Activated naive CD4-positive, alpha-beta T cell treated with anti-CD3 and anti-CD28 coated beads, Interleukin-2, amount 50 U/mL, for 16 hours (primary cell): ENCODE measurements at places on chromosomes 1 and 21.

DNA sequence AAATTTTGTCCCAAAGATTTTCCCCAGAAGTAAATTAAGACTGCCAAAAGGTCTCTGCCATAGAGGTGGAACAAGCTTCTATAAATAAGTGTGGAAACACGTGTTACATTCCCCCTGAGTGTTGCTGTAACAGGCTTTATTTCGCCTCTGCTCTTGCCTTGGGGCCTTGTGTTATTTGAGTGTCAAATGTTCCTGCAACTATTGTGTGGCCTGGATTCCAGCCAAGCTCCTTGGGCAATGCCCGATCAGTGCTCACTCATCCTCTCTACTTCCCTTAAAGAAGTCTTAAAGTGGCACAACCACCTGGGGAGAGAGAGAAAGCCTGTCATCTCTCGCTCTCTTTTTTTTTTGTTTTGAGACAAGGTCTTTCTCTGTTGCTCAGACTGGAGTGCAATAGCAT lies 156.7 kb downstream of the NR5A2 start:
- DNase-seq, result no peak

GRCh38 chr1:83017701-83018100 lies 981.2 kb downstream of the TTLL7 start:
- no peak for DNase-seq

DNA sequence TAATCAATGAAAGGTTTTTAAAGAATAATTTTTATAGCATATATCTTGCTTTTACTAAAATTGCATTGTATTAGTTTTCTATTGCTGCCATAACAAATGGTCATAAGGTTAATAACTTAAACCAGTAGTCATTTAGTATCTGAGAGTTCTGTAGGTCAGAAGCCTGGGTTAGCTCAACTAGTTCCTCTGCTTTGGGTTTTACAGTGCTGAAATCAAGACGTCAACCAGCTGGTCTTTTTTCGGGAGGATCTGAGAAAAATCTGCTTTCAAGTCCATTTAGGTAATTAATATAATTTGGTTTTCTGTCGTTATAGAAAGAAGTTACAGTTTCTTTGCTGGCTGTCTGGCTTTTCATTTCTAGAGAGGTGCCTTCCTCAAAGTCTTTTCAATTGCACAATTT lies 577.7 kb downstream of the MRPL39 start:
- no peak for DNase-seq

GRCh38 chr1:168723000-168723399 lies 6.0 kb downstream of the DPT start:
- no peak for DNase-seq

- DNase-seq, result no peak
Measured at GRCh38 chr1:193068013-193068412, 8.6 kb downstream of the RO60 start.

- DNase-seq, result no peak
Measured at GRCh38 chr1:221562542-221563475, 179.1 kb downstream of the DUSP10 start.

GRCh38 chr1:50667272-50667671 lies 244.0 kb upstream of the DMRTA2 start:
- DNase-seq, result no peak

DNA sequence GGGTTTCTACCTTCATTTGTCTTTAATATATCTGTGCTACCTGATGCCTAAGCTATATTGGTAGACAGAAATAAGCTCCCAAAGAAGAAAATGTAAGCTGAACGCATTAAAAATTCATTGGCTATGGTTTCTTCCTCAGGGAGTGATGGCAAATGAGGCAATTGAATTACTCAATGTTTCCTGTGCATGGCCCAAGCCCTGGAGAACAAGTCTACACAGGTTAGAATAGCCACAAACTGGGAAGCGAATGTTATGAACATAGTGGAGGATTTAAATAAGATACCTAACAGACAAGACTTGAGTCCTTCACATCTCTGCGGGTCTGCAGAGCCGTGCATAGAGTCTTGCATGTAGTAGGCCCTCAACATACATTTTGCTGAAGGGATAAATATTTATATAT lies 350.3 kb downstream of the RWDD3 start:
- DNase-seq, result no peak

GRCh38 chr1:24868016-24868875 lies 61.8 kb downstream of the RUNX3 start:
- no peak for DNase-seq

GRCh38 chr1:39696448-39696847 lies 5.2 kb upstream of the HPCAL4 start:
- DNase-seq, result no peak

- no peak for DNase-seq
Measured at GRCh38 chr21:39913706-39914305, 46.6 kb downstream of the PCP4 start.

DNA sequence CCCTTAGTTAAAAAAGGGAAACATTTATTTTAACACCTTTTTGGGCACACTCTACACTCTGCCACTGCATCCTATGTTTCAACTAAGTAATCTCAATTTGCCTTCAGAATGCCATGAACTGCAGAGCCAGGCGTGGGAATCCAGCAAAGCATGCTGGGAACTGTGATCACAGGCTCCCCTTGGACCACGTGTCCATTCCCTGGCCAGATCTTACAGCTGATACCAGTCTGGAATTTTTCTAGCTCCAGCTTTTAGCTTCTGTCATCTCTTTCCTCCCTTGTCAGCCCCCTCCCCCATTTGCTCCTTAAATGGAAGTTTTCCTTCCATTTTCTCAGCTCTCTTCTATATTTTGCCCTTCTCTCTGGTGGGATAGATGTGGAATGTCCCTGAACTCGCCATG lies 29.4 kb downstream of the RCSD1 start:
- no peak for DNase-seq

GRCh38 chr1:86633921-86634320 lies 70.5 kb upstream of the SH3GLB1 start:
- DNase-seq, result no peak

DNA sequence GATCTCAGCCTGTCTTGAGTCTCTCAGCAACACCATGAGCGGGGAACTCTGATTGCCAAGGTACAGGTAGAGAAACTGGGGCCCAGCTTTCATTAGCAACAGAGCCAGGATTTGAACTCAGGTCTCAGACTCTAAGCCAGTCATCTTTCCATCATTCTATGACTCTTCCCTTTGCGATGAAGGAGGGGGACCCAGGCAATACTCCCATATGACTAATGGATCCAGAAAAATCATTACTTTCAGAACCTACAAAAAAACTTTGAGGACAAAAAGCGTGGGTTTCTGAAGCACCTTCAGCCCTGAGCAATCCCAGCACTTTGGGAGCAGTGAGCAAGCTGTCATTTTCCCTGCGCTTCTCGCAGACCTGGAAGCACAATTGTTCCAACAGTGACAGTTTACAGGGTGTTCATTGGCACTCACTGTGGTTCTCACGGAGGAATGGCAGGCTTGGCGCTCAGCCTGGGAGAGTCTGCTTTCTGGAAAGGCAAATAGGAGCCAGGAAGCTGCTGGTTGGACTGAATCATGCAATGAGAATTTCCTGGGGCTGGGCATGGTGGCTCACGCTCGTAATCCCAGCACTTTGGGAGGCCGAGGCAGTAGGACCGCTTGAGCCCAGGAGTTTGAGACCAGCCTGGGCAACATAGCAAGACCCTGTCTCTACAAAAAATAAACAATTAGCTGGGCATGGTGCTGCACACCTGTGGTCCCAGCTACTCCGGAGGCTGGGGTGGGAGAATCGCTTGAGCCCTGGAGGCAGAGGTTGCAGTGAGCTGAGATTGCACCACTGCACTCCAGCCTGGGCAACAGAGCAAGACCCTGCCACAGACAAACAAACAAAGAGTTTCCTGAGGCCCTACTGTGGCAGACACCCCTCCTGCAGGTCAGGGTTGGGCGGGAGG lies 40.1 kb downstream of the SLC2A7 start:
- DNase-seq, result no peak

DNA sequence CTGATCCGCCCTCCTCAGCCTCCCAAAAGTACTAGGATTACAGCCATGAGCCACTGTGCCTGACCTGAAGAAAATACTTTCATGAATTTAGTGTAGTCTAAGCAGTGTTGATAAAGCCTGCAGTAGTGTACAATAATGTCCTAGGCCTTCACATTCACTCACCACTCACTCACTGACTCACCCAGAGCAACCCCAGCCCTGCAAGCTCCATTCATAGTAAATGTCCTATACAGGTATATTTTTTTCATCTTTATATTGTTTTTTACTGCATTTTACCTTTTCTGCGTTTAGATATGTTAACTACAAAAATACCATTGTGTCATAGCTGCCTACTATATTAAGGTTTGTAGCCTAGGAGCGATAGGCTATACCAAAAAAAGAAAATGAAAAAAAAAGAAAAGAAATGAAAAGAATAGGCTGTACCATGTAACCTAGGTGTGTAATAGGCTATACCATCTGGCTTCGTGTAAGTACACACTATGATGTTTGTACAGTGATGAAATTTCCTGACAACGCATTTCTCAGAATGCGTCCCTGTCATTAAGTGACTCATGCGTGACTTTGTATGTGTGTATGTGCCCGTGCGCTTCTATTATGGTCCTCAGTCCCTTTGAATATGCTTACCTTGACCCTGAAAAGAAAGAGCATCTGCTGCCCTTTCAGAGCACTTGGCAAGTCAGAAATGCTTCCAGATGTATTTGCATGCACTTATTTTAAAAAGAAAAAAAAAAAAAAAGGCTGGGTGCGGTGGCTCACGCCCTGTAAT lies 9.2 kb upstream of the SLAMF8 start:
- no peak for DNase-seq

DNA sequence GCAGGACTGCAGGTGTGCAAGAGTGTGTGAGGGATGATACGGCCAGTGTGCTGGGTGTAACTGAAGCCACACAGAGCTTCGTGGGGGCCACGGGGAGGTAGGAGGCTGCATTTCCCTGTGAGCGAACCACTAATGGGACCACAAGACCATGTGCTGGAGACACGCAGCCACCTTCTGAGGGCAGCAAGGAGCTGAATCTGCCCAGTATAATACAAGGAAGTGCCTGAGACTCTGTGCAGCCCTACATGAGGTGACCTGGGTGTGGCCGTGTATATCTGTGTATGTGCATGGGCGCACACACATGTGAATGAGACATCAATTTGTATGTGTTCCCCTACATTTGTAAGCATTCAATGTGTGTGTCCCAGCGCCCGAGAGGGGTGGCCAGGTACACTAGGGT lies 50.8 kb downstream of the CHD5 start:
- no peak for DNase-seq

DNA sequence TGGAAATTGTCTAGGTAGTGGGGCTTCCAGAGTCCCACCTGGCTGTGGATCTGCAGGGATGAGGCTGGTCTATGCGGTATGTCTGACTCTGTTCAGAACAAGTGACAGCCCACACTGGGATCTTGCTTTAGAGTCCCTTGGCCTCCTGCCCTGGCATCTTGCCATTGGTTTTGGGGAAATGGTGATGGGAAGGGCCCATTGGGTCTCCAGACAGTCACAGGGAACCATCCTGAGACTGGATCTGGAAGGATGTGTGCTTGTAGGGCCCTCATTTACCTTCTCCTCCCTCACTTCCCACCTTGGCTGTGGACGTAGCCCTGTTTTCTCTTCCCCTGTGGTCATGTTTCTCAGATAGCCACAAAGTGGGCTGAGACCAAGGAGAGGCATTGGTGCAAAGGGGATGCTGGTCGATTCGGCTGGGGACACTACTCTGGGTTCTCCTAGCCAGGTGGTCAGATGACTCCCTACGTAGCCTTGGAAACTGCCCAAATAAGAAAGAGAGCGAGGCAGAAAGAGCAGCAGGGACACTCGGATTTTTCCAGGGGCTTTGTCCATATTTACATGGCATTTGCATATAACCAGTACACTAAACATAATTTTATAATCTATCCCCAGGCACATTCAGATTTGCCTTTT lies 15.1 kb downstream of the SOX13 start:
- DNase-seq, result no peak

GRCh38 chr1:211920141-211920572 lies 89.6 kb upstream of the LPGAT1 start:
- DNase-seq, result no peak

DNA sequence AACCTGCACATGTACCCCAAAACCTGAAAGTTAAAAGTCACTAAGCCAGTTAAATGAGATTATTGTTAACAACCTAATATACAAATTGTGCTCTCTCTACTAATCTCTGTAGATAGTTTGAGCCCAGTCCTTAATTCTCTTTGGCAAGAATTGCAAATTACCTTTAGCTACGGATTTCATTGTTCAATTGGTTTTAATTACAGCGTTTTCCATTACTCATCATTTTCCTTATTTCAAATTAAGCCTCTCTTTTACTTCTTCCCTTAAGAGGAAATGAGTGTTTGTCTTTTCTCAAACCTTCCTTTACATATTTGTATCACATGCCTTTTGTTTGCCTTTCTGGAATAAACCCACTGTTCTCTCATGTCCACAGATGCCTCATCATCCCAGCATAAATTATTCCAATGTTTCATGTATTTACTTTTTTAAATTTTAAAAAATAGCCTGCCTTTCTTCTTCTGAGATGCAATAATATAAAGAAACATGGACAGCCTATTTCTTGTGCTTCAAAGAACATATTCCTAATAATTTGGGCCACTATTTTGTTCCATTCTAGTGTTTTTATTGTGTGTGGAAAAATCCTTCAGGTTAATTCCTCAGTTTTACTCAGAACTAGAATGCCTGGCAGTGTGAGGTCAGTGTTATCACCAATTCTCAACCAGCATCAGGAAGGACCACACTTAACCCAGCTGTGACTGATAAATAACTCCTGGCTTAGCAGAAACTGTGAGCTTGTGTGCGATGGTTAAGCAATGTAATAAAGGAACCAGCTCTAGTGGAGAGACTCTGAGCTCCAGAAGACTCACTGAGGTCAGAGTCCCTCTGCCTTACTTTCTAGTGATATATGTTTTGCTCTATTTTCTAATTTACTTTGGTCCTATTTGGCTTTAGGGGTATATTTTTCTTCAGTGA lies 600.5 kb downstream of the LTN1 start:
- DNase-seq, result no peak

GRCh38 chr1:163291461-163291860 lies 30.3 kb upstream of the NUF2 start:
- DNase-seq, result no peak

- no peak for DNase-seq
Measured at GRCh38 chr1:71311376-71311775, 230.5 kb upstream of the ZRANB2 start.

- DNase-seq, result no peak
Measured at GRCh38 chr1:204194080-204194479, 2.2 kb downstream of the KISS1 start.

DNA sequence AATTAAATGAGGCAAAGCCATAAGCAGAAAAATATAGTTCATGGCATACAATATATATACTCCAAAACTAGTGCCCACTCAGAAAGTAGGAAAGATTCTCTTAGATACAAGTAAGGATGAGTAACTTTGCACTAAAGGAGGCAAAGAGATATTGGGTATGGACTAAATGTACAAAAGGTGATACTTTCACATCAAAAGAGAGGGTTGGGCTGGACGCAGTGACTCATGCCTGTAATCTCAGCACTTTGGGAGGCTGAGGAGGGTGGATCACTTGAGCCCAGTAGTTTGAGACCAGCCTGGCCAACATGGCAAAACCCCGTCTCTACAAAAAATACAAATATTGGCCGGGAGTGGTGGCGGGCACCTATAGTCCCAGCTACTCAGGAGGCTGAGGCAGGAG lies 6.7 kb downstream of the KYAT3 start:
- no peak for DNase-seq
